ENCODE measurements at places on chromosomes 13 and 19. TPM values are rescaled to one million over a fixed set of nuclear protein-coding genes. Genes with fewer than 3 reads are reported as not detected.

DNA sequence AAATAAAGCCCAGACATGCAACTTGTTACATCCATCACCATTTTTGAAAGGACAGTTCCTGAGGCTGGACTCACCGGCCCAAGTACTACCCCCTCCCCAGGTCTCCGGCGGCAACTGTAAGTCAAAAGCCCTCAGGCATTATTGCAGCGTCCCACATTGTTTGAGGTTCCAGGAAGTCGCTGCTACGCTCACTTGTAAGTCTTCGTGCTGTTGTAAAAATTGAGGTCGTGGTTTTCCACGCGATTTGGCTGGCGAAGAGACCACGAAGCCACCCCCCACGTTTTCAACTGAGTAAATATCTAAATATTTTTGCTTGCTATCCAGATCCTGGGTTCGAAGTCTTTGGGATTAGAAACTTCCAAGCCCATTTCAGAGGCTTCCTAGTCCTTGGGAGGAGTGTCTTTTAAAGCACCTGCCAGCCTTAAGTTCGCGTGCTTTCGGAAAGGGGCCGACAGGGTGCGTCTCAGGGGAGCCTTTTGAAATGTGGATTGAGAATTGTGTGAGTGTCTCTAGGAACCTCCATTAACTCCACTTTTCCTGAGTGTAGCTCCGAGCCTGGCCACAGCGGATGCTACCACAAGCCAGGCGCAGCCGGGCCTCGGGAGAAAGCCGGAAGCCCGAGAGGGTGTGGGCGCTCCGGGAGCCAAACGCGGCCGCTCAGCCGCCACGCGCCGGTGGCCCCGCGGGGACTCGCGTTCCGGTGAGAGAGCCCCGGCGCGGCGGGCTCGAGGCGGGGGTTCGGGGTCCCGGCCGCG, 434 bp upstream of the FNDC3A start:
- peak; percentile 24 for DNase-seq

GRCh38 chr19:29889702-29890101, 52.3 kb upstream of the URI1 start:
- no peak for DNase-seq

- no peak for DNase-seq
Observed at GRCh38 chr13:113245849-113246796, 36.7 kb downstream of the CUL4A start.

- no peak for DNase-seq
Observed at GRCh38 chr19:29328586-29328985, 115.6 kb upstream of the UQCRFS1 start.

DNA sequence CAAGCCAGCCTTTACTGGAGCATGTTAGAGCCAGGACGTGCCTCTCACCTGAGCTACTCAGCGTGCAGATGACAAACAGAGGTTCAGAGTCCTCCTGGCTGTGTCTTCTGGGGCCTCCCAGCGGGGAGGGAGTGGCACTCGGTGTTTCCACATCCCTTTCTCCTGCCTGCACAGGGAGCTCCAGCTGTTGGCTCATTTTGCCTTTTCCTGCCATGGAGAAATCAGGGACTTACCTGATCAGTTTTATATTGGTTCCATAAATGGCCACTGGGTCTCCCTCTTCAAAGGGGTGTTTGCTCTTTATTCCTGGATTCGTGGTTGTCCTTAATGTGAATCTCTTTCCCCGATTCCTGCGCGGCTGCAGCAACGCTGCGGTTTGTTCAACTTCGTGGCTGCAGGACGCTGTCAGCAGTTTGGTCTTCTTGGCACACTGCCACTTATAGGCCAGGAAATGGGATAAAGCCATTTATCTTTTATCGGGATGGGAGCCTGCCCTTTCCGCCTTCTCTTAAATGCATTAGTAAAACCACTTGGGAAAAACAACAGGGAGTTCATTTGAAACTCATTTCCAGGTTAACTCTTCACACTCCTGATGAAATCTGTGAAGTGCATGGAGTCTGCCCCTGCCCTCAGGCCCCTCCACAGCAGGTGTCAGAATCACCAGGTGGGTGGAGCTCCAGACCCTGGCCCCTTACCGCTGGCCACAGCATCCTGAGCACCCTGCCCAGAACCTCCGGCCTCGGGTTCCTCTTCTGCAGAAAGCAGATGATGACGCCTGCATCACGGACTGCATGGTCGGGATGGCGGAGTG, 39.8 kb upstream of the MCF2L start:
- no peak for DNase-seq

DNA sequence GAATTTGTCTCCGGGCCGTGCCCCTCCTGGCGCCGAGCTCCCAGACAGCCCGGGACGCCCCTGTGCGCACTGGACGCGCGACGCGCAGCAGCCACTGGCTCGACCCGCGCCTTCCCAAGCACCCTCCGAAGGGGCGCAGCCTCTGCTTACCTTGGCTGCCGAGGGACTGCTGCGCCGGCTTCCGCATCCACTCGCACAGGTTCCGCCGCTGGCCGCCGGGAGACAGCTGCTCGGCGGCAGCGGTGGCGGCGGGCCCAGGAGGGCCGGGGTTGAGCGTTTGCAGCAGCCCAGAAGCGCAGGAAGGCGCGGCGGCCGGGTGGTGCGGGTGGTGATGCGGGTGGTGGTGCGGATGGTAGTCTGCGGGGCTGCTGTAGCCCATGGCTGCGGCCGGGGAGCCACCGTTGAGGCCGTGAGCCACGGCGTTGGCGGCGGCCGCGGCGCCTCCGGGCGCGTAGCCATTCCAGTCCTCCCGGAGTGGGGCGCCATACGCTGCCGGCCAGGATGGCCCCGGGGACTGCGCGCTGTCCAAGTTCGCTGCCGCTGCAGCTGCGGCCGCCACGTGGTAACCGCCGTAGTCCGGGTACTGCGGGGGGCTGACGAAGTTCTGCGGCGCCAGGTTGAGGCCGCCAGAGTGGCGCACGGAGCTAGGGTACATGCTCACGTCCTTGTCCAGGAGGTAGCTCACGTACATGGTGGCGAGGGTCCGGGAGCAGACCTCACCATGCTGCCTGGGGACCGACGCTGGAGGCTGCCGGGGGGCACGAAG, 616 bp downstream of the CDX2 start:
- no peak for DNase-seq

GRCh38 chr19:41753159-41753558, 2.2 kb upstream of the CEACAM6 start:
- DNase-seq = peak; percentile 35

DNA sequence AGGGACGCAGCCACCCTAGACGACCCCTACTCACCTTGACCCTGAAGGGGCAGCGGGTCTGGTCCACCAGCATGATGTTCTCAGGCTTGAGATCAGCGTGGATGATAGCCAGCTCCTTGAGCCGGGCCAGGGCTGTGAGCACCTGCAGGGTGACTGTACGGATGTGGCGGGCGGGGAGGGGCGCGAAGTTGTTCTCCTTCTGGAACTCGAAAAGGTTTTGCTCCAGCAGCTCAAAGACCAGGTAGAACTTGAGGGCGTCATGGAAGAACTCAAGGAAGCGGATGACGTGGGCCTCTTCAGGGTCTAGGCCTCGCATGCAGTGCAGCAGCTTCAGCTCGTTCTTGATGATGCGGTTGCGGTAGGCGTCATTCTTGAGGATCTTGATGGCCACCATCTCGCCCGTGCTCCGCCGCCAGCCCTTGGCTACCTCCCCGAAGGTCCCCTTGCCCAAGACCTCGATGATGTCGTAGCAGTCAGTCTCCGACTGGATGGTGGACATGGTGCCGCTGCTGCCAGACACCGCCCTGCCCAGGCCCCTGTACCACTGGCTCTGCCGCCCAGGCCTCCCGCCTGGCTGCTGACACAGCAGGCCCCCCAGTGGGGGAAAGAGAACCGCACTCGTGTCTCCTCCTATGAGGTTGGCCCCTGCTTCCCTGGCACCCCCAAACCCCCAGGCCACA, 437 bp downstream of the HIPK4 start:
- no peak for DNase-seq

- DNase-seq = no peak
Observed at GRCh38 chr13:23753458-23753857, 135.7 kb downstream of the MIPEP start.

- DNase-seq = no peak
Observed at GRCh38 chr19:5958074-5958850, 19.7 kb downstream of the RANBP3 start.

DNA sequence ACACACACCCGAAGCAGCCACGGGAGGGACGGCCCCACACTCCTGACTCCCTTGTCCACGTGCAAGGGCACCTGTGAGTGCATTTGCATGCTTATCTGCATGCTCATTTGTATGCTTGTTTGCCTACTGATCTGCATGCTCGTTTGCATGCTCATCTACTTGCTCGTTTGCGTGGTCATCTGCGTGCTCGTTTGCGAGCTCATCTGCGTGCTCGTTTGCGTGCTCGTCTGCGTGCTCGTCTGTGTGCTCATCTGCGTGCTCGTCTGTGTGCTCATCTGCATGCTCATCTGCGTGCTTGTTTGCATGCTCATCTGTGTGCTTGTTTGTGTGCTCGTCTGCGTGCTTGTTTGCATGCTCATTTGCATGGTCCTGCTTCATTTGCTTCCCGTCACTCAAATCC, 23.8 kb downstream of the SHC2 start:
- no peak for DNase-seq

DNA sequence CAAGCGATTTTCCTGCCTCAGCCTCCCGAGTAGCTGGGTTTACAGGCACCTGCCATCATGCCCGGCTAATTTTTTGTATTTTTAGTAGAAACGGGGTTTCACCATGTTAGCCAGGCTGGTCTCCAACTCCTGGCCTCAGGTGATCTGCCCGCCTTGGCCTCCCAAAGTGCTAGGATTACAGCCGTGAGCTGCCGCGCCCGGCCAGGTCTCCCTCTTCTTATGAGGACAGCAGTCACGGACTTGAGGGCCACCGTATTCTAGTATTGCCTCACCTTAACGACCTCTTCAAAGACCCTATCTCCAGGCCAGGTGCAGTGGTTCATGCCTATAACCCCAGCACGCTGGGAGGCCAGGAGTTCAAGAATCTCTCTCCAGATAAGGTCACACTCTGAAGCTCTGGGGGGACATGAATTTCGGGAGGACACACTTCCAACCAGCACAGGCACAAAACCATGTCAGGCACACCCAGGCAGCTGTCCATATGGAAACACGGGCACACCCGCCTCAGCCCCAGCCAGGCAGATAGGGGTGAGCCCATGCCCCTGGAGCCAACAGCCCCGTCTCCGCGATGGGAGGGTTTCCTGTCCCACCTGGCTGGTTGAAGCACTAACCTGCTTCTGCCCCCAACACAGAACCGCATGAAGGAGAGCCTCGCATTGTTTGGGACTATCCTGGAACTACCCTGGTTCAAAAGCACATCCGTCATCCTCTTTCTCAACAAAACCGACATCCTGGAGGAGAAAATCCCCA, 21.3 kb upstream of the S1PR4 start:
- DNase-seq = no peak

- peak; percentile 83 for DNase-seq
Observed at GRCh38 chr19:18500799-18501198, 21.1 kb downstream of the ELL start.

GRCh38 chr19:32171719-32172151, 173.7 kb upstream of the ZNF507 start:
- no peak for DNase-seq

DNA sequence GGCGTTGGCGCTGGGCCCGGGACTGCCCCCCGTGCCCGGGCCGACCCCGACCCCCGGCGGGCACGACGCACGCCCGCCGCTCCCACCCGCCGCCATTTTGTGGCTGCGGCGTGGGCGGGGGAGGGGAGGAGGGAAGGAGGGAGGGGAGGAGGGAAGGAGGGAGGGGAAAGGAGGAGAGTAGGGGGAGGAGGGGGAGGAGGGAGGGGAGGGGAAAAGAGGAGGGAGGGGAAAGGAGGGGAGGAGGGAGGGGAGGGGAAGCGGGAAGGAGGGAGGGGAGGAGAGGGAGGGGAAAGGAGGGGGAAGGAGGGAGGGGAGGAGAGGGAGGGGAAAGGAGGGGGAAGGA, at the start of gene BTBD2:
Gene BTBD2, minus strand, starts transcription at position 107 of the 343 bp plus-strand sequence. Its CDS starts 11 bp downstream, at position 96.
- DNase-seq = no peak

DNA sequence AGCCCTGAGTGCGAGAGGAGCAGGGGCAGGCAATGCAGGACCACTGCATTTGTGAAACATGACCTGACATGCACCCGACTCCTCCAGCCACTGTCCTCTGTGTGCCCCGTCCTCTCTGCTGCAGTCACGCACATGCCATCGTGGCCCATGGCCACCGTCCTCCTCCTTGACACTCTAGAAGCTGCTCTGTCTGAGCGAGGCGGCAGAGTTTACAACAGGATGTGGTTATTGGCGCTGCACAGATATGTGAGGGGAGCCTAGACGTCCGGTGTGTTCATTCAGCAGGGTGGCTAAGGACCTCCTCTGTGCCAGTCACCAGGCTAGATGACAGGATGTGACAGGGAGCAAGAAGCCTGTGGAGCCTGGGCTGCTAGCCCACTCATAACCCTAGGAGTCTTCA, 277.8 kb downstream of the FOXO1 start:
- DNase-seq = peak; percentile 26

DNA sequence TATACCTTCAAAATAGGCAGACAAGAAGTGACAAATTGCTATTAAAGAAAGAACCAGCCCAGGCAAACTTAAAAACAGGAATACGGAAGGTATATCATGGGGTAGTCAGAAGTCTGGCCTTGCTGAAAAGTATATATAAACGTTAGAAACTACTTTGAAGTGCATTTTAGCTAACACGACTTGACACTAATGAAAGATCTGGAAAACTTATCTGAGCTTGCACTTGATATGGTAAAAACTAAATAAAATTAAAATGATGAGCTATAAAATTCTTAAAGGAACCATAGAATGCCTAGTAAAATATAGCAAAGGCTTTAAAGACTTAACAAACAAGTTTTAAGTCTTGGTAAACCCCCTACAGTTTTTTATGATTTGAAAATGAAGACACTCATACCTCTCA, 795.3 kb upstream of the PCDH20 start:
- DNase-seq = no peak

DNA sequence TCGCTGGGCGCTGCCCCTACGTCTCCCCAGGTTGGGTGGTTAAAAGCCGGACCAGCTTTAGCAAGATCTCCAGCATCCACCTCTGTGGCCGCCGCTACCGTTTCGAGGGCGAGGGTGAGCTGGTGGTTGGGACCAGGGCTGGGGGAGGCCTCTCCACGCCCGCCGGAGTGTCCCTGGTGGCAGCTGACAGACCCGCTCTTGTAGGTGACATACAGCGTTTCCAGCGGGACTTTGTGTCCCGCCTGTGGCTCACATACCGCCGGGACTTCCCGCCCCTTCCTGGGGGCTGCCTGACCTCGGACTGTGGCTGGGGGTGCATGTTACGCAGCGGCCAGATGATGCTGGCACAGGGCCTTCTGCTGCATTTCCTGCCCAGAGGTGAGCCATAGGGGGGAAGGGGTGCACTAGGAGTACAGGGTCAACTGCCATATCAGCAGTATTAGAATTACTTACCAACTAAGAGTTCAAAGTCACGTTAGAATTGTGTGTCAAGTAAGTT, 1.1 kb downstream of the ATG4D start:
- no peak for DNase-seq

- no peak for DNase-seq
Observed at GRCh38 chr13:50701469-50701868, 142.0 kb downstream of the DLEU7 start.

Gene FAM124A
- 10.0 TPM for total RNA-seq

Gene ZNF628
- total RNA-seq = 5.3 TPM

Gene DMRTC2
- total RNA-seq = not detected

Gene F10
- total RNA-seq = 19.6 TPM

Gene ETHE1
- total RNA-seq = 13.7 TPM

Gene SLC25A41
- 0.18 TPM for total RNA-seq

Gene ZNF100
- 9.2 TPM for total RNA-seq

Gene NXNL1
- not detected for total RNA-seq

Gene TEX26
- 0.15 TPM for total RNA-seq

Gene ACP7
- total RNA-seq = not detected

Gene KCNJ14
- total RNA-seq = 0.60 TPM

Gene CYP4F8
- total RNA-seq = not detected

Gene ACP5
- total RNA-seq = 5.4 TPM

Gene CEACAM21
- 1.2 TPM for total RNA-seq

All from left cardiac atrium (tissue), 4 donors.